ENCODE measurements at places on chromosomes 5 and 9.

- DNase-seq, result no peak
Measured at GRCh38 chr5:59198365-59198764, 615.5 kb downstream of the RAB3C start.

DNA sequence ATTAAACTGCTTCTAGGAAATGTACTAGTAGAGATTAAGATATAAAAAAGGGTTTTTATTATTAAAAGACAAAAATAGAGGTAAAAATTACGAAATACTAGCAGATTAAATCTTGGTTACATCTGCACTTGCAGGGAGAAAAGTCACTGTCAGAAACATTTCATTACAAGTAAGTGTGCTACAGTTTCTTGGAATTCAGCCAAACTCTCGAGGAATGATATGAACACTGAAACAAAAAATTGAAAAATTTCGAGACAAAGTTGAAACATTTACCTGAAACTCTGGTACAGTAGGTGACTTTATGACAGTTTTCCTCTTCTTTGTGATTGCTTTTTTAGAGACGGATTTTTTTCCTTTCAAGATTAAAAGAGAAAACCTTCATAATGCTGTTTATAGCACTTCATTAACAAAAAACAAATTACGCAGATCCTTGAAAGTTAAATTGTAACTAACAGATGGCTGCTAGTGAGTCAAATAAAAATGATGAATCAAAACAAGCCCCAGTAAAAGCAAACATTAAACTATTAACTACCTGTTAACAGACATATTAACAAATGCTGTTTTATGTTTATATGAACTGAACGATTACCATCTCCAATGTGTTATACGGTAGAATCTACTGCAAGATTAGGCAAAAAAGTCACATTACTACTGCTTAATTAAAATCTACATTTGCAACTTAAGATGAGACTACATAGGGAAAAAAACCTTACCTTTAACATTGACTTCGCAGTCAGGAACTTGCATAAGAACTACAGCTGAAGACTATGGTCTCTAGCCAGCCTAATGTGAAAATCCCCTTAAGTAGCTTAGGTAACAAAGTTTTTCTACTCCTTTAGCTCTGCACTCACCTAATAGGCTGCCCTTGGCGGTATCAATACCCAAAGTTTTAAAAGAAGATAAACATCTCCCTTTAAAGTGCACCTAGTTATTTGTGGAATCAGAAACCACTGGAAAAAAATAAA is 61.4 kb downstream of the RANBP6 start:
- DNase-seq, result no peak

DNA sequence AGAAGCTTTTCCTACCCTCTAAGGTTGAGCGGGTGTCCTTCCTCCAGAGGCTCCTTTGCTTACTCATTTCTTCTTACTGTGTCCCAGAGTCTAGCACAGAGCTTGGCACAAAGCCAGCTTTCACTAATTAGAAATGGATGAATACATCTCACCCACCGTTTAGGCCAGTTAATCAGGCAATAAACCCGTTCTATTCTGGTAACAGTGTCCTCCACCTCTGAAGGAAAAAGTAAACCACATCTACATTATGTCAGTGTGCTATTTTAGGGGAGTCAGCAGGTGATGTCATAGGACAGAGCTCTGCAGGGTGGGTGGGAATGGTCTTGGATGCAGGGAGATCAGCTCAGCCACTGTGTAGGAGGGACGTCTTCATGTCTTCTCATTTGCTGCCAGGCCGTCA is 109.2 kb downstream of the OSTF1 start:
- no peak for DNase-seq

DNA sequence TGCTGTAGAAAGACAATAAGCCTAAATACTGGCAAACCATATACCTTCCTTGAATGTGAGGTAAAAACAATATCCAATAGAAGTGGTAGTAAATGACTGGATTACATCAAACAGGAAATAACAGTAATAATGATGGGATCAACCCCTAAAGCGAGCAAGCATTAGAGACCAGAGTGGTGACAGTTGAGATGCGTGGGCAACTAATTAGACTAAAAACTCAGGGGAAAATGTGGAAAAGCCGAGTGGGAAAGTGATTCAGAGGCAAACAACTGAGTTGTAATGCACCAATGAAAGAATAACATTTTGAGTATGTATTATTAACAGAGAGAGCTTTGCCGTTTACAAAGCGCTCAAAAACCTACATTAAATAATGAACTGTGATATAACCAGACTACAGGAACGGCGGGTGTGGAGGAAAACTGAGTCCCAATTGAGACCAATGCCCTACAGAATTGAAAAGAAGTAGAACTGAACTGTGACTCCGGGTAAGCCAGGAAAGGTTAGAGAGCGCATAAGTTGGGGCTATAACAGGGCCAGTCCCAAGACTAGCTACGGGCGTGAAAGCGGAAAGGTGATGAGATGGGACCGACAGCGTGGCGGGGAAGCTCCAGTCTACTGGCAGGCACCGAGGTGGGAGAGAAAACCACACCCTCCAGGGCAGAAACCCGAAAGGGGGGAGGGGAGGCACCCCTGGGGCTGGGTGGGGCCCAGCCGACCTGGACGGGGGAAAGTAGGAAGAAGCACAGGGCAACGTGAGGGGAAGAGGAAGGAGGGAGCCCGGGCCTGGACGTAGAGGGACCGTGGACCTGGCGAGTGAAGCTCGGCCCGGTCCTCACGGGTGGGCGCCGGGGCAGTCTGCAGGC is 592 bp downstream of the UBAP2 start:
- no peak for DNase-seq

DNA sequence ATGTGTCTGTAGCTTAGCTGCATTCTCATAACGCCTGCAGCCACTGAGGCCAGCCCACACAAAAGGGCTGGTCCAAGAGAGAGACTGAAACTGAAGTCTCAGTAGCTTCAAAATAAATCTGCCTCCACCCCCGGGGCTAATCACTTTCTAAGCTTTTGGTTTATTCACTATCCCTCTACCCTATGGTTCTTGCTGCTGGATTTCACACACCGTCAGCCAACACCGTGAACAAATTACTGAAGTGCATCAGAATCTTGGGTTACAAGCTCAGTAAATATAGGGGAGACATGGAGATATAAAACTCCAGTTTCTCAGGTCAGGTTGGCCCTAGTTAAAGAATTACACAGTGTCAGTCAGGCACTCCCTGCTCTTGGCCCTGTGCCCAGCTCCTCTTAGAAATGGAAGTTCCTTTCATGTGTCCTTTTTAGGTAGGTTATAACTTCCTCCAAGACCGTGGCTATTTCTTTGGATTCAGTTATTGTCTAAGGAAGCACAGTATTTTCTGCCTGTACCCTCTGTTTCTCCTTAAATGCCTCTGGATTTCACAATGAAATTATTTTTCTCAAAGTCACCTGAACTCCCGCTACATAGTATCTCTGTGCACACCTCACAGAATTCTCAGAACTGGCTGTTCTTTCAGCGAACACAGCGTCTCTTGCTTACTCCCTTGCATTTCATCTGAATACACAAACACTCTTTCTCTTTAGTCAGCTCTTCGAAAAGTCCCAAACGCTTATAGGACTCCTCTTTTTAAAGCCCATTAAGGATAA is 112.5 kb downstream of the FAM174A start:
- DNase-seq, result no peak

- DNase-seq, result no peak
Measured at GRCh38 chr5:932628-933250, 40.1 kb downstream of the TRIP13 start.
